ENCODE measurements at places on chromosomes 7 and 10.

GRCh38 chr7:101815826-101816594 lies 1.4 kb upstream of the CUX1 start:
- no peak for DNase-seq

DNA sequence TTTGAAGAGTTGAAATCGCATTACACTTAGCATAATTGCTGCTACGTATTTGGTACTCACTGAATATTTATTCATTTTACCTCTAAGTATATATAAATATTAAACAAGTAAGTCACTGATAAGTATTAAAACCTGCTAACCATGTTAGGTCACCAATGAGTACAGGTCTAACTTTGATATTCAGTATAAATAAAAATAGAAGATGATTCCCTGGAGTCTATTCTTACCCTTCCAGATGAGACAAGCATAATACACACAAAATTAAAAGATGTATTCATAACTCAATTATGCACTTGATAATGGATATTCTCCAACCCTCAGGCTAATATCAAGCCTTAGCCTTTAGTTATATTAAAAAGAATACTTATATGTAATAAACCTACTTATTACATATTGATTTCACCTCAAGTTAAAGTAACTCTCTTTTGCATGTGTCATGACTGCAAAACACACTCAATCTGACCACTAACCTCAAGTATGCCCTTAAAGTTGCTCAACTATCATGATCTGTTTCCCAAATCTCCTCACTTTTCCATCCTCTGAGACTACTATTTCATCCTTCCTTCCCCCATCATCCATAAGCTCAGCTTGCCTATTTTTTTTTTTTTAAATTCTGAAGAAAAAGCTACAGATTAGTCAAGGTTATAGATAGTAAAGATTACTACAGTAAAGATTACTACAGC lies 46.8 kb downstream of the IPMK start:
- DNase-seq = no peak

- DNase-seq = no peak
These were observed 1184.1 kb downstream of the TYW1 start for GRCh38 chr7:68180761-68181160.

DNA sequence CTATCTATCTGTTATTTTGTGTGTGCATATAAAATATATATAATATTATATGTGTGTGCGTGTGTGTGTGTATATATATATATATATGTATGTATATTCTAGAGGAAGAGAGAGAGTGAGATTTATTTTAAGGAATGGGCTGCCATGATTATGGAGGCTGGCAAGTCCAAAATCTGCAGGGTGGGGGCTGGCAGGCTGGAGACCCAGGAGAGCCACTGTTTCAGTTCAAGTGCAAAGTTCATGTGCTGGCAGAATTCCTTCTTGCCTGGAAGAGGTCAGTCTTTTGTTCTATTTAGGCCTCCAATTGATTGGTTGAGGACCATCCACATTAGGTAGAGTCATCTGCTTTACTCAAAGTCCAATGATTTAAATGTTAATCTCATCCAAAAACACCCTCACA lies 42.3 kb upstream of the GARS1 start:
- DNase-seq = no peak

DNA sequence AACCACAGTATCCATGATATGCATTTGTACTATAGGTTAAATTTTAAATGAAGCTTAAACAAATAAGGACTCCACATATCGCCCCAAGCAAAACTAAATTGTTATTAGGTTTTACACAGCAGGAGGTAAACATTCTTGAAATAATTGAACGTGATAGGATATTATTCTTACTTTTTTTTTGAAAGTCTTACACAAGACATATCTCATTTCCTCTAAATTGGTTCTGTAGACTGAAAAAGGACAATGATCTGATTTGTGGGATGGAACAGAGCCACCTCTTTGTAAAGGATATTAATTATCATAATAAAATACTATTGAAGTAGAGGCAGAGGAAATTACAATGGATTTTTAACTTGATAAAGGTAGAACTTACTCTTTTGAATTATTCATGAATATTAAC lies 155.1 kb upstream of the SEMA3D start:
- no peak for DNase-seq

DNA sequence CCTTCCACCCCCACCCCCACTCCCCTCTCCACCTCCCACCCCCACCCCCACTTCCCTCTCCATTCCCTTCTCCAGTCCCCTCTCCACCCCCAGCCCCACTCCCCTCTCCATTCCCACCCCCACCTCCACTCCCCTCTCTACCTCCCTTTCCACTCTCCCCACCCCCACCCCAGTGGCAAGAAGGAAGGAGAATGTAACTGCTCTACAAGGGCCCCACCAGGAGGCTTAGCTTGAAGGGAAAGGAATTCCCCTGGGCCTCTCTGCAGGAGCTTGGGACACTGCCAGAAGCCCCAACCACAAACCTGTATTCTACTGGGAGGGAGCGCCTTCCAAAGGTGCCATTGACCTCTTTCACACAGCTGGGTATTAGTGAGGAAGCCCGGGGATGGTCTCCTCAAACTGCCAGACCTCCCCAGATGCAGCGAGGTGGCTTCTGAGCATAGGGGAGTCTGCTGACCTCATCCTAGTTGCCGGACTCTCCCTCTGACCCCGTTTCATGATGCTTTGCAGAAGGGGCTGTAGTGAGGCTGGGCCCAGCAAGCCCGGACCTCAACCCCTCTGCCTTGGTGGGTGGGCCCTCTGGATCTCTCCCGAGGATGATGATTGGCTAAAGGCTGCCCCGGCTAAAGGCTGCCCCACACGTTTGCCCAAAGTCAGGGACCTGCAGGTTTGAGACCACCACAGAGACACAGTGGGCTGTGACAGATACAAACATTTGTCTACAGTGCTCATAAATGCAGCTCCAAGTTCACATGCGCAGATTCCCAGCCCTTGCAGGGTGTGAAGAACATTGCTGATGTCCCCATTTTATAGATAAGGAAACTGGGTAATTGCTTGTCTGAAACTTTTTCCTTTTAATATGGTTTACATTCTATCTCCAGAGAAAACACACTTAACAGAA lies 2.9 kb downstream of the DEPP1 start:
- no peak for DNase-seq

- no peak for DNase-seq
These were observed 83.9 kb upstream of the SMIM30 start for GRCh38 chr7:113202284-113202683.

DNA sequence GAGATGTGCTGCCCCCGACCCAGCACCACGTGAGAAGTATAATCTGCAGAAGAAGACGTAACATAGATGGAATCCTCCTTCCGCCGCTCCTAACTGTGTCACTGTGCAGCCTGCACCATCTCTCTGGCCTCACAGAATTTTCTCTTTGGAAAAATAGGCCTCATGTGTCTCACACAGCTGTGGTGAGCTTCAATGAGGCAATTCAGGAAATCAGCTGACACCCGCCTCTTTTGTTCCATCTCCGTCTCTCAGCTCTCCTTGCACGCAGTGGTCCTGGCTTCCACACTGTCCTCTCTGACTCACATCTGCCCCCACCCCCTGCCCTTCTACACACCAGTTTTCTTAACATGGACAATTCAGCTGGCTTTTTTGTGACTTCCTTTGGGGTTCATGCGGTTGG lies 7.2 kb downstream of the C10orf90 start:
- DNase-seq = no peak

DNA sequence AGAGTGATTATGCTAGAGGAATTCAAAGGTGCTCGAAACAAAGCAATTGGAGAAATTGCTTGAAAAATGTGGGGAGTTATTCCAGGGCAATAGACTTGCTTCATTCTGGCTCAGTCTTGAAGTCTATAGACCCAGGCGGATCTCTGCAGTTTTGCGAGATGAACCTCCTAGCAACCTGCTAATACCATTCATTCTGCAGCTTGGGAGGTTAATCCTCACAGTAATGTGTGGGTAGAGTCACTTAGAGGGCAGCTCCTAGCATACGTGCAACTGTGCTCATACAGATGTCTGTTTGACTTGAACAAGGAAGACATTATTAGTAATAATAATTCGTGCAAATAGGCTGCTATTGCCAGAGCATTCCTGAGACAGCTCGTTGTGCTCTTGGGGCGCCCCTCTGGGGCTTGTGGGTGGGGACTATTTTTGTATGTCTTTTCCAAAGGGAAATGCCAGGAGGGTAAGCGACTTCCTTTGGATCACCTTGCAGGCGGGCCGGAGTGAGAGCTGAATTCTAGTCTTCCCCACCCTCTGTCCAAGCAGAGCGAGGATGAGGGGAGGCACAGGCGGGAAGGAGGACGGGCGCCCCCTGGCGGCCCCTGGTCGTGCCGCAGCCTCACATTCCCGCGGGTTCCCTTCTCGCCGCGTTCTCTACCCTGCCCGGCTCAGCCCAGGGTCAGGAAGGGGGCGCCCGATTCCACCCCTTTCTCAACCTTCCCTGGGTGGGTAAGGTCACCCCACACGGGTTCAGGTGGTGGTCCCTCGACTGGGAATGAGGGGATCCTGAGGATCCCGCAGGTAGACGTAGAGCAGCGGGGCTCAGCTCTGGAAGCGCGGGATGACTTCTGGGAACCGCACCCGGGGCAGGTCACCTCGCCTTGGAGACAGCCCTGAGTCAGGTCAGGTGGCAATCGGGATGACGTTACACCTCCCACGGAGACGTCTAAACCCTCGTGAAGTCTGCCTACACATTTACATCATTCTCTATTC lies 241.5 kb downstream of the PHTF2 start:
- DNase-seq = no peak

- DNase-seq = no peak
These were observed 159.4 kb upstream of the AHR start for GRCh38 chr7:17139081-17139480.

DNA sequence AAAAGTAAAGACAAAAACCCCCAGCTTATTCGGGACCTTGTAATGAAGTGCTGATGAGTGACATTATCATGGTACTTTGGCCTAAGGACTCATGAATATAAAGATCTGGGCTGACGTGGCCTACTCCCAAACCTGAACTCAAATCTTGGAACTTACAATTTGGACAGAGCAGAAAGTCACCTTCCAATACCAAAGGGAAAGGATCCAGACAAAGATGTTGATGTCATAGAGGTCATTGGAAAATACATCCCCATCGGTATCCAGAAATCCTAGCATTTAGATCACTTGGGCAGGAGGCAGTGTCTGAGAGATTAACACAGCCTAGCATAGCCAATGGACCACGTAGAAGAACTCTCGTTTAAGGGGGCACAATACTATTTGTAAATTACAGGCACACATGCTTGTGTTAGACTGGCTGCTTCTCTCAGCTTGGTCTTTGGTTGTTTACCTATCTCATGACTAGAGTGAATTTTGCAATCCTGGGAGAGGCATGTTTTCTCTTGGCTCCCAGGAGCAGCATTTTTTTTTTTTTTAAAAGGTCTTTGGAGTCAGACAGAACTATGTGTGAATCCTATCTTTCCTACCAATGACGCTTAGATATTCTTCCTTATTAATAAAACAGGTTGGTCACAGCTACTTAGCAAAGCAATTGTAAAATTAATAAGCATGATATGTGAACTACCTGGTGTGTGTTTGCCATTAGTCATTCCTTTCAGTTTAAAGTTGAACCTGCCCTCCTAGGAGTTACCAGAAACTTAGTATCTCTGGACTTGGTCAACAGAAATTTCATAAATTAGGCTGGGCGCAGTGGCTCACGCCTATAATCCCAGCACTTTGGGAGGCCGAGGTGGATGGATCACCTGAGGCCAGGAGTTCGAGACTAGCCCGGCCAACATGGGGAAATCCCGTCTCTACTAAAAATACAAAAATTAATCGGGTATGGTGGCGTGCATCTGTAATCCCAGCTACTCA lies 27.8 kb upstream of the MRPS33 start:
- no peak for DNase-seq

- no peak for DNase-seq
These were observed 117.5 kb downstream of the CAMK1D start for GRCh38 chr10:12466704-12467305.

DNA sequence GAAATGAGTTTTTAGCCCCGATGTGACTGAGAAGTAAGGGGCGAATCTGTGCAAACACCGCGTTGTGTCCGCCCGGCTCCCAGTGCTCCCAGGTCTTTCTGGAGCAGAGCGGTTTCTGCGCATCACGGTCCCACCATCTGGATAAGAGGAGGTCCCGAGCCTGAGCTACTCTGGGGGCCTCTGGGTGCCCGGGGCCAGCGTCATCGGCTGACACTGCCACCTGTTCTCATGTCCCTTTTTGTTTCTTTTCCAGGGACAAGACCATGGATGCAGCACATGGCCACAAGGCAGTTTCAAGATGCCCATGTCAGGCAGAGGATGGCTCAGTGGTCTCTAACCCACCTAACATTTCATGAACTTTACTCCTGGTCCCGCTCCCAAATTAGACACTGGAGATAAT lies 24.9 kb downstream of the KLF6 start:
- DNase-seq = no peak

DNA sequence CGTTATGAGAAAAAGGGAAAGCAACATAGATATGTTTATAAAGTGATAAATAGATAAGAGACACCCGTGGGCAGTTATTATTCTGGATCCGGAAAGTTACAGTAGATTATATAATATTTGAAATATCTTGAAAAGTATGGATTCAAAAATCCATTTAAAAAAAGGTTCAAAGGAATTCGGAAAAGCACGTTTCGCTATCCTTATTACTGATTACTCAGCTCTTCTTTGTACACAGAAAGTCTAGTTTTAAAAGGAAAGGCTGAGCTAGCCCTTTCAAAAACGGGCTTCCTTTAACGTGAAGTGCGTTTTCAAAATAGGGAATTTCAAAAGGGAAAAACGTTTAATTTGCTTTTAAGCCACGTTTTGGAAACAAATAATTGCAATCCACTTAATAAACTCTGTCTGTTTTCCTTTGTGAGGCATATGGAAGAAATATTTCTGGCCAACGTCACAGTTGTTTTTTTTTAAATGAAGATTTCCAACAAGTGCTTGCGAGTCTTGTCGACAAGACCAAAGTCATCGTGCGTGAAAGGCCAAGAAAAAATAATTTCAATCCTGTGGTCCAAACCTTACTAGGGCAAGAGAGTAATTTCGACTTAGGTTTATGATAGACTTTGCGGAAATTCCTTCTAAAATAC lies 2.2 kb upstream of the SKIDA1 start:
- no peak for DNase-seq

GRCh38 chr7:68965351-68965750 lies 632.9 kb upstream of the AUTS2 start:
- DNase-seq = no peak

DNA sequence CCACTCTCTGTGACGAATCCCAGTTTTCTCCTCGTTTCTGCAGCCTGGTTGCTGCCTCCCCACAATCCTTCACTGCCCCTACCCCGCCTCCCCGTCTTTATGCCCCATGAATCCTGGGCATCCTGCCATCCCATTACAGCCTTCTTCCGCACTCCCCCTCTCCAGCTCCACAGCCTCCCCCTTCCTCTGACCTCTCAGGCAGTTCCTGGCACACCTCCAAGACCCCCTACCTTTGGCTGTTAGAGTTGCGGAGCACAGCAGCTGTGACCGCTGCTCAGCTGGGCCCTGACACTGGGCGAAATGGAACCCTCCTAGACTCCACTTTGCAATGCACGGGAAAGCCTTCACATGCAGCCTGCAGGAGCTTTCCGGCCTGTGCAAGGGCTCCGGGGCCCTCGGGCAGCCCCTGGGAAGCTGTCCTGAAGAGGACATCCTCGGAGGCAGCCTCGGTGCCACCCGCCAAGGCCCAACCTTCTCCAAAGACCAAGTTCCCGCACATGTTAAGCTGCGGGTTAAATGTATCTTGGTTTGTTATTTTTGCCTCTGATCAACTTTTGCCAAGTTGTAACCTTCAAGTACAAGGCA lies 400.7 kb upstream of the MKI67 start:
- no peak for DNase-seq

GRCh38 chr10:122469848-122470247 lies 8.5 kb downstream of the HTRA1 start:
- DNase-seq = no peak

Measured in NCI-H1417 treated with DMSO at 0.1 percent for 48 hours (cell line).